ENCODE measurements at places on chromosomes 12 and 14.

- no peaks in the 10 kb centered on the region for H3K4me1 ChIP-seq
- no peaks in the 10 kb centered on the region for H3K27me3 ChIP-seq
- H3K36me3 ChIP-seq: no peaks in the 10 kb centered on the region
- no peak for DNase-seq
- no peak overlapping the region for H3K27ac ChIP-seq
These were observed 793.5 kb upstream of the NOVA1 start for GRCh38 chr14:27391331-27391730.

GRCh38 chr12:115023279-115024265 is 339.6 kb upstream of the TBX3 start:
- no peak overlapping the region for H3K27ac ChIP-seq
- DNase-seq: no peak
- no peaks in the 10 kb centered on the region for H3K36me3 ChIP-seq
- H3K27me3 ChIP-seq: no peaks in the 10 kb centered on the region
- no peaks in the 10 kb centered on the region for H3K4me1 ChIP-seq

- no peak overlapping the region for H3K27ac ChIP-seq
- H3K36me3 ChIP-seq: no peaks in the 10 kb centered on the region
- no peaks in the 10 kb centered on the region for H3K4me1 ChIP-seq
- H3K4me3 ChIP-seq: no peak overlapping the region
These were observed 8.5 kb upstream of the ASCL1 start for GRCh38 chr12:102948941-102949352.

- H3K4me1 ChIP-seq: no peaks in the 10 kb centered on the region
- no peaks in the 10 kb centered on the region for H3K27me3 ChIP-seq
- no peak for DNase-seq
- H3K4me3 ChIP-seq: no peak overlapping the region
These were observed 50.5 kb downstream of the SLC6A12 start for GRCh38 chr12:163406-163986.

DNA sequence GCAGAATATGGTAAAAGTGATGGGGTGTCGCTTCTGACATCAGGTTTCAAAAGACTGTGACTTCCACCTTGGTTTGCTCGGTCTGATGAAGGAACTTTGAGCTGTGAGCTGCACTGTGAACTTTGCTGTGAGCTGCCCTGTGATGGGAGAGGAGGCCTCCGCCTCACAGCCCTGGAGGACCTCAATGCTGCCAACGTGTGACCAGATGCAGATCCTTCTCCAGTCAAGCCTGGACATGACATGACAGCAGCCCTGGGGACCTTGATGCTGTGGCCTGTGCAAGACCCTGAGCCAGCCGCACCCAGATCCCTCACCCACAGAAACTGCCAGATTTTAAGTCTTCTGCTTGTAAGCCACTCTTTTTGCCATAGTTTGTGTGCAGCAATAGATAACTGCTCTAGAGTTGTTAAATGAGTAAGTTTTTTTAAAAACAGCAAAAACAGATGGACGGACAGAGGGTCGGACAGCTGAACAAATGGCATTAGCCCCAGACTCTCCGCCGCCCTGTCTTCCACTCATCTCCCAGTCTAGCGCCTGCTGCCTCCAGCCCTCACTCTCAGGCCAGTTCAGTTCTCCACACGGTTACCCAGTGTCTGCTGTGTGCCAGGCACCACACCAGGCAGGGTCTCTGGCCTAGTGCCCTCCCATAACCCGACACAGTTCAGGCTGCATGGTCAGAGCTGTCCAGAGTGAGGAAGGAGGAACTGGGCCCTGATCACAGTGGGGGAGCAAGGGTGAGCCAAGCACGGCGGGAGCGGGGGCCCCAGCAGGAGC is 13.1 kb upstream of the LRTM2 start:
- H3K4me3 ChIP-seq: no peak overlapping the region
- H3K36me3 ChIP-seq: no peaks in the 10 kb centered on the region
- H3K27me3 ChIP-seq: no peaks in the 10 kb centered on the region
- no peak for DNase-seq

DNA sequence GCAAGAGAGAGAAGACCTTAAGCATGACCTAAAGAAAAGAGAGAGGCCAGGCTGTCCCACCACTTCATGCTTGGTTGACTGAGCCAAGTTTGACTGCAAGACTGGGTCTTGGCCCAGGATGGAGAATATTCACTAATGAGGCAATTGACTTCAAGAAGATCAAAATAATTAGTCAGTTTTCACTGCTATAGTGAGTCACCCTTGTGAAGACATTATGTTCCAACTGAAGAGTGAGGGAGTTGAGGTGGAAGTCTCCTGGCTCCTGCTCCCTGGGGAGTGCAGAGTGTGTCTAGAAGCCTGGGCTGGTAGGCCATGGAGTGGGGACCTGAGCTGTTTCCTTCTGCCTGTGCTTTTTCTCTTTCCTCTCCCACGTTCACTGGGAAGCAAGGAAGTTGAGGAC is 117.6 kb downstream of the CACNA1C start:
- no peaks in the 10 kb centered on the region for H3K36me3 ChIP-seq
- no peak for DNase-seq
- H3K27me3 ChIP-seq: no peaks in the 10 kb centered on the region
- no peak overlapping the region for H3K4me3 ChIP-seq
- no peak overlapping the region for H3K27ac ChIP-seq

- H3K27ac ChIP-seq: no peak overlapping the region
- no peaks in the 10 kb centered on the region for H3K4me1 ChIP-seq
- H3K4me3 ChIP-seq: no peak overlapping the region
- no peaks in the 10 kb centered on the region for H3K36me3 ChIP-seq
These were observed 176.6 kb downstream of the TRHDE start for GRCh38 chr12:72448805-72449204.

DNA sequence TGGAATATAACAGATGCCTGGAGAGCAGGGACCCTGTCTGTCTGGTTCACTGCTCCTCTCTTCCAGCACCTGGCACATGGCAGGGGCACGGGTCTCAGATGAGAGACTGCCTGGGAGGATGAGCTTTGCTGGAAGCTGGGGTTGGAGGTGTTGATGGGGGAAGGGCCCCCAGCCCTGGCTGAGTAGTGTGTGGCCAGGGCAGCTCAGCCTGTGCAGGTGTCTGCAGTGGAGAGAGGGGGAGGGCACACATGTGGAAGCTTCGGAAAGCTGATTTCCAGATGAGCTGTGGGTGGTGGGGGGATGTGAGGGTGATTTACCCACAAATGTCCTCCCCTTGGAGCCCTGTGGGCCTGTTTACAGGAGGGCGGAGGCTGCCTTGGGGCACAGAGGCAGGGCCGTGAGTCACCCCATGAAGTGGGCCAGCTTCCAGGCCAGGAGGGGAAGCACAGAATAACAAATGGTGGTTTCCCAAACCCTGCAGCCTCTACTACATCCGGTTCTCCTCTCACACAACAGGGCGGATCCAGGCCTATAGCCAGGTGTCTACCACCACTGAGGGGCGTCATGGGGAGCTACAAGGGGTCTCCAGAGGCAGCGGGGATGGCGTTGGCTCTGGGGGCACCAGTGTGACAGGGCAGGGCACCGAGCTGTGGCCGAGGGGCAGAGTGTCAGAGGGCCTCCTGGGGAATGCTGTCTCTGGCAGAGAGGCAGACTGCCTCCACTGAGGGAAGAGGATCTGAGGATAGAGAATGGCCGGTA is 11.0 kb downstream of the KRT7 start:
- H3K4me3 ChIP-seq: no peak overlapping the region
- H3K27me3 ChIP-seq: no peaks in the 10 kb centered on the region
- no peaks in the 10 kb centered on the region for H3K36me3 ChIP-seq

- no peak overlapping the region for H3K27ac ChIP-seq
- H3K27me3 ChIP-seq: no peaks in the 10 kb centered on the region
- no peak for DNase-seq
- no peak overlapping the region for H3K4me3 ChIP-seq
- H3K4me1 ChIP-seq: no peaks in the 10 kb centered on the region
- no peaks in the 10 kb centered on the region for H3K36me3 ChIP-seq
These were observed 113.1 kb upstream of the RASSF8 start for GRCh38 chr12:25845415-25845814.

DNA sequence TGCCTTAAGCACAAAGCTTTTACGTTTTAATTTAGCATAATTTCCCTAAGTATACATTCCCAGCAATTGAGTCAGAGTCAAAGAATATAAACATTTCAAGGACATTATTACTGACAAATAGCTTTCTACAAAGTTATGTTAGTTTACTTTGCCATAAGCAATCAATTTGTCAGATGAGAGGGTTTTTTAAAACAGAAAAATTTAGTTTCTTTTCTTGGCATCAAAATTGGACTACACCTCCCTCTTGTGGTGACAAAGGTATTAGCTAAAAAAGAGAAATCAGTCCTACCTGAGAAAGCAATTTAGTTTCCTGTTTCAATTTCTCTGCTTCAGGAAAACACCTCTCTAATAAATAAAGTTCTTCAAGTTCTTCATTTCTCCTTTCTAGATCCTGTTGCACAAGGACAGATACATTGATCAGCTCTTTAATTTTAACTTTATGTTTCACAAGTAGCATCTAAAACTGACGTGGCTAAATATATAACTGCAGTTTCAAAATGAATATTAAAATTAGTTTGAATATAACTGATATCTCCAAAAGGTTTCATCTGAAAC is 39.9 kb downstream of the DNAI7 start:
- DNase-seq: no peak
- no peaks in the 10 kb centered on the region for H3K36me3 ChIP-seq
- H3K27me3 ChIP-seq: no peaks in the 10 kb centered on the region
- no peaks in the 10 kb centered on the region for H3K4me1 ChIP-seq

DNA sequence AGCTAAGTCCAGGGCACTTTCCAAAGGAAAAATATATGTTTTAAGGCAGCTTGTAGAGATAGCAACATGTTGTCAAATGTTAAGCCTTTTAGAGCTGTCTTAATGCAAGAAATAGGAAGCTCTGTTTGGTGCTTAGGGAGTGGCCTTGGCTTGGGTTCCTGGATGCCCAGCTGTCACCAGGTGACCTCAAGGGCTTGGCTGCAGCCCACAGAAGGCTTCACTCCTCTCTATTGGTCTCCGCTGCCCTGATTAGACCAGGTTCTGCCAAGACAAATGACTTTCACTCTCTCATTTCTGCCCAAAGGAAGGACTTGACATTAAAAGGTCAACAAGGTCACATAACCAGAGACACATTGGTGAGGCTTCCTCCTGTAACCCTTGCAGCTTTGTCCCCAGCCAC is 76.8 kb downstream of the WSCD2 start:
- DNase-seq: no peak
- H3K4me1 ChIP-seq: no peaks in the 10 kb centered on the region
- no peak overlapping the region for H3K4me3 ChIP-seq
- H3K36me3 ChIP-seq: no peaks in the 10 kb centered on the region
- H3K27ac ChIP-seq: no peak overlapping the region

All from tibial nerve (tissue), 4 donors.